ENCODE measurements at places on chromosomes 6 and 20.

DNA sequence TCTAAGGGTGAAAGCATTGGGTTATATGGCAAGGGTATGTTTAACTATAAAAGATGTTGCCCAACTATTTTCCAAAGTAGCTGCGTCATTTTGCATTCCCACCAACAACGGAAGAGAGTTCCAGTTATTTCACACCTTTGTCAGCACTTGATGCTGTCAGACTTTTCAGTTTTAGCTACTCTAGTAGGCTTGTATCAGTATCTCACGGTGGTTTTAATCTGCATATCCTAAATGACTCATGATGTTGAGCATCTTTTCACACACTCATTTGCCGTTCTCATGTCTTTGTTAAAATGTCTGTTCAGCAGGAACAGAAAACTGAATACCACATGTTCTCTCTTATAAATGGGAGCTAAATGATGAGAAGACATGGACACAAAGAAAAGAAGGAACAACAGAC is 122.3 kb downstream of the RNASET2 start:
- no peak for DNase-seq

- no peak for DNase-seq
Measured at GRCh38 chr6:170296423-170296745, 5.5 kb upstream of the DLL1 start.

- no peak for DNase-seq
Measured at GRCh38 chr6:126907312-126907711, 211.2 kb upstream of the RSPO3 start.

- no peak for DNase-seq
Measured at GRCh38 chr20:37764333-37764935, 70.6 kb downstream of the CTNNBL1 start.

DNA sequence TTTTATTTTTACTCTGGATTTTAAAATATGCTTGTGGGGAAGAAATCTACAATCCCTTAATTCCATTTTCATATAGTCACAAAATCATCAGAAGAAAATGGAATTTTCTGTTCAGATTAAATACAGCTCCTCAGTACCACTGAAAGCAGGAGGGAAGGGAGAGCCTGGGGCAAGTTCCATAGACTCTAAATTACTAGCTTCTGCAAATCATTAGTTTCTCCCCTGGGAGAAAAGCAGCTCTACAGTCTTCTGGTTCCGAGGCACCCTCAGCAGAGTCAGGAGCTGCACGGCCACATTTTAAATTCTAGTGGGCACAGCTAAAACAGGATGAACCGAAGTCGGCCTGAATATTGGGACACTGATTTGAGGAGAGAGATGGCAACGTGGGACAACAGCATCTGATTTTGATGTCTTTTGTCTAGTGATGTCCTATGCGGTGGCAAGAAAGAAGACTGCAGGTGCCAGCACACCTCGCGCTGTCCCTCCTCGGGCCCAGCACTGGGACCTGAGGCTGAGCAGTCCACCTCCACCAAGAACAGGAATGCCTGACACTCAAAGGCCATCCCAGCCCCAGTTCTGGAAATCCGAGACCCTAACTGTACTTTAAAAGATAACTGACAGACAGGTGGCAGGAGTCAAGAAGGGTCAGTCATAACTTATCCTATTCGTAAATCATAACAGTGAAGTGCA is 90.7 kb downstream of the FOXC1 start:
- no peak for DNase-seq

DNA sequence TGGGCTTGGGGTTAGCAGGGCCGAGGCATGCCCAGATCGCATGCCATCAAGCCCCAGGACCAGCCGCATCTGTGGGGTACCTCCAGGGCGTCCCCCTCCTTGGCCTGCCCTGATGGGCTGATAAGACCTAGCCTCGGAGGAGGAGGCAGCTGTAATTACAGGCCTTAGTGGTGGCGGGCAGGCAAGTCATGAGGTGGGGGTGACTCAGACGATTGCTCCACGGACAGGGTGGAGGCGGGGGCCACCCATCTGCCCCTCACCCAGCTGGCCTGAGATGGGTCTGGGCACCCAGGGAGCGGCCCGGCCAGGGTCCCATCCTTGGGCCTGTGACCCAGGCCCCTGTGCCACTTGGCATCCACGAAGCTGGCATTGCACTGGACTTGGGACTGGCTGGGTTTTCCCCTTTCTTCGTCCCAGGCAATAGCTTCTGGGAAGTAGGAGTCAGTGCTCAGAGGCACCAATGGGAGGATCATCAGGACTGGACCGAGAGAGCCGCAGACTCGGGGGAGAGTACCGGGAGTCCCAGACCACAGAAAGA is 57.5 kb downstream of the CEBPB start:
- peak; percentile 92 for DNase-seq

- peak; percentile 98 for DNase-seq
Measured at GRCh38 chr20:50980071-50980681, 21.6 kb downstream of the MOCS3 start.

- no peak for DNase-seq
Measured at GRCh38 chr6:17280138-17280537, 1.0 kb upstream of the RBM24 start.

DNA sequence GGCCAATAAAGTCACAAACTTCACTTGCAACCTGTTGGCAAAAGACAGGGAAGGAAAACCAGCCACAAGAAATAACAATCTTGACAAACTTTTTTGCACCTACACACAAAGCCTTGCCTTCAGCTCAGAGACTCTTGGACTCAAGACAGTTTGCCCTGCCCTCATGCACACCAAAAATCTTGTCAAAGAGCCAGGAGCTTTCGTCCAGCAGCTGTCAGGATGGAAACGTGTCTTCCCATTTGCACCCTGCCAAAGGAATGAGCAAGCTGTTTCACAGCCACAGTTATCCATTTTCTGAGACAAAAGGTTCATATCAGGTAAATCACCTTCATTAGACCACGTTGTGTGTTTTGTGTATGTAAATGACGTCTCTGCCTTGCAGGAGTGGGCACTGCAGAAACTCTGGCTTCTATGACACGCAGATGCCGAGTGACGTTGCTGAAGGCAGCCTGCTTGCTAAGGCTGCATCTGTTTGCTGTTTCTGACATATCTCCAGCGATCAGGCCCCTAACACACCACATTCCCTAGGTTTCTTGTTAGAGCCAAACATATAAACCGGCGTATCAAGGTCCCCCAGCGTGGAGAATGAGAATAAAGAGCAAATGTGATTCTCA is 193.4 kb downstream of the SYNDIG1 start:
- DNase-seq: no peak

- DNase-seq: no peak
Measured at GRCh38 chr20:34403908-34404307, 40.8 kb downstream of the ITCH start.

GRCh38 chr6:144723431-144723830 is 438.3 kb downstream of the UTRN start:
- peak; percentile 25 for DNase-seq

DNA sequence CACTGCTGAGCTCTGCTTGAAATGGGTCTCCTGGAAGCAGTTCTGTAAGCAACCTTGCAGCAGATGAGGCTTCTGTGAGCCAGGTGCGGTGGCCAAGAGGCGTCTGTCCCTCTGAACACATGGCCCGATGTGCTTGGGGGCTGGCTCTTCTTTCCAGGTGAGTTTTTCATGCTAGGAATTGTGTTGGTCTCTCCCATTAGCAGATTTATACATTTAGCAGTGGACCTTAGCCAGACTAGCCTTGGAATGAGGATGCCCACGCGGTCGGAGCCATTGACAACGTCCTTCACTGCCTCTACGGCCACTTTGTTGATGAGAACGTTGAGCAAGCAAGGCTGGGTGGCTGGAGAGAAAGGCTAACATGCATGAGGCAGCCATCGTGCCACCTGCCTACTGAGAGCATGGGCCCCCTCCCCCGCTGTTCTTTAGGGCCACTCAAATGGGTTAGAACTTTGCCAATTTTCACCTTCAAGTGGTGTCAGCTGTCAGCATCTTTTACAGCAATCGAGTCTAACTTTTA is 33.5 kb downstream of the ERMARD start:
- DNase-seq: no peak

GRCh38 chr20:11957911-11958310 is 40.2 kb downstream of the BTBD3 start:
- no peak for DNase-seq

DNA sequence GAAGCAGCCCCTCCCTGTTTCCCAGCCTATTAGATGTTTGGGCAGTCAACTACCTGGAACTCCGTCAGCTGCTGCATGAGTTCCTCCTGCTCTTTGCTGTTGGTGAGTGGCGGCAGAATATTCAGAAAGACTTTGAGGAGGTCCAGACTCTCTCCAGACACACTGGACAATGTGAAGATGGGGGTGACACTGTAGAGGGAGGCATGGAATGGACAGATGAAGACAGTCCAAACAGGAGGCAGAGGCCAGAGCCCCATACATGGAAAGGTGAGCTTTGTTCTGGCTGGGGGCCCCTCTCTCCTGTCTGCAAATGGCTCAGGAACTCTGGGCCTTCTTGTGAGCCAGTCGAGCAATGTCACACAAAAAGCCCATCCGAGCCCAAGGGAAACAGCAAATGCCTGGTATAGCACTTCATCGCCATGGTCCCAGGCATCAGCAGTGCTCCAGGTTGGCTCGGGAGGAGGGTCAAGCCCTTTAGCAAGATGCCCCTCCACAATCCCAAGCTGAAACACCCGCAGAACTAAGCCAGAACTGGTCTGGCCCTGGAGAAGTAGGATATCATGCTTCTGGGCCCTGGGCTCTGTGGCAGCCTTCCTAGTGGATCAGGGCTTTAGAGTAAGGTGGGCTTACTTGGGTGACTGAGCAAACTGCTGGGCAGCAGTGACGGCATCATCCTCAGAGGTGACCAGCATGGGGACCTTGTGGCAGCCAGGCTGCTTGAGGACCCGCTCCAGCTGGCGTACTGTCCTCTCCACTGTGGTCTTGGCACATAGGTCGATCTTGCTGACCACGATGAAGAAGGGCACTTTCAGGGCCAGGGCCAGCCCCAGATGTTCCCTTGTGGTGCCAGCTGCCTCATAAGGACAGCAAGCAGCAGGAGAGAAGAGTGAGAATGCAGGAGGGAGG is 4.9 kb downstream of the GTPBP2 start:
- DNase-seq: no peak

GRCh38 chr20:34629904-34630303 is 47.0 kb downstream of the PIGU start:
- DNase-seq: no peak
